ENCODE measurements at places on chromosomes 12 and 14.

DNA sequence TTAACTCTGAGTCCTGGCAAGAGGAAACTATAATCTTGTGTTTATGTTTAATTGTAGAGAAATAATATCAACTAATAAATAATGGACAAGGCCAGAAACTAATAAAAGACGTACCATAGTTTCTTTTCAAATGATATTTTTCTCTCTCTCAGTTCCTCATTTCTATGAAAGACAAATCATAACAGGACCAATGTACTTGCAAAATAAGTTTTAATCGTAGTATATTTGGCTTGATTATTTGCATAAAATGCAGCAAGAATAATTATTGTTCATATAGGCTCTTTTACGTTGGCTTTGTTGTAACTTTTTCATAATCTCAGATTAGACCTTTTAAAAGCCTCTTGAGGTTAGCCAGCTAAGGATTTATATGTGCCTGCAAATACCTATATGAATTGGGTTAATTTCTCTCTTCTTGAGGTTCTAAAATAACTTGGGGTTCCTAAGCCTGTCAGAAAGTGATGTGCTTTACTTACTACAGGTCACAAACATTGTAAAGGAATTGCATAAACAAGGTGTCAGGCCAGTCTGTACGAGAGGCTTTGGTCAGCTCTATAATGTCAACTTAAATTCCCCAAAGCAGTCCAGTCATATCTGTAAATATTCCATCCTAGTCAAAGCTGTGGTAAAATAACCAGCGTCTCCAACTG is 152.8 kb upstream of the PTPRQ start:
- DNase-seq, result no peak

DNA sequence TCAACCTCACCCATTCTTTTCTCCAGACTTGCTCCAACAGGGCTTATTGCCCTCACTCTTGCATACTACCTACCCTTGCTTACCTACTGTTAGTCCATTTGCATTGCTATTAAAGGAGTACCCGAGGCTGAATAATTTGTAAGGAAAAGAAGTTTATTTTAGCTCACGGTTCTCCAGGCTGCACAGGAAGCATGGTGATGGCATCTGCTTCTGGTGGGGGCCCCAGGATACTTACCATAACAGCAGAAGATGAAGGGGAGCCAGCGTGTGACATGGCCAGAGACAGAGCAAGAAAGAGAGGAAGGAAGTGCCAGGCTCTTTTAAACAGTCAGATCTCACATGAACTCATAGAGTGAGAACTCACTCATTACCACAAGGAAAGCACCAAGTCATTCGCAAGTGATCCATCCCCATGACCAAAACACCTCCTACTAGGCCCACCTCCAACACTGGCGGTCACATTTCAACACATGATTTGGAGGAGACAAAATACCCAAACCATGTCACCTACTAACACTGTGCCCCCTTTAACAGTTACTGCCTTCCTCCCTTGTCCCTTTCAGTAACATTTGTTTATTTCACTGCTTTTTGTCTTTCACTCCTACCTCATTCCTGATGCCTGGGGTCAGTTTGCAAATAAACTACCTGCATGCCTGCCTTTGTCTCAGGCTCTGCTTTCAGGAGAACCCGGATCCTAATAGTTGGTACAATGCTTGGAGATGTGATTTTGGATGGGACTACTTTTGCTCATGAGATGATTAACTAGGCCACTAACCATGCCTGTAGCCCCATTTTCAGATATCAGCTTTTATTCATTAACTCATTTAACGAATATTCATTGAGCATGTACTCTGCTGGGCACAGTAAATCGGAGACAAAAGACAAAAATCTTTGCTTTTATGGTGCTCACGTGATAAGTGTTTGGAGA is 41.6 kb upstream of the CSRP2 start:
- no peak for DNase-seq

- DNase-seq, result no peak
Observed at GRCh38 chr12:72081777-72082176, 143.1 kb downstream of the TPH2 start.

- DNase-seq, result no peak
Observed at GRCh38 chr14:32367516-32367915, 38.4 kb downstream of the AKAP6 start.

GRCh38 chr14:75732888-75733287 is 71.8 kb downstream of the TTLL5 start:
- DNase-seq, result no peak

- no peak for DNase-seq
Observed at GRCh38 chr12:15757553-15758255, 31.5 kb downstream of the EPS8 start.

GRCh38 chr14:77613201-77613600 is 3.2 kb downstream of the SPTLC2 start:
- no peak for DNase-seq

DNA sequence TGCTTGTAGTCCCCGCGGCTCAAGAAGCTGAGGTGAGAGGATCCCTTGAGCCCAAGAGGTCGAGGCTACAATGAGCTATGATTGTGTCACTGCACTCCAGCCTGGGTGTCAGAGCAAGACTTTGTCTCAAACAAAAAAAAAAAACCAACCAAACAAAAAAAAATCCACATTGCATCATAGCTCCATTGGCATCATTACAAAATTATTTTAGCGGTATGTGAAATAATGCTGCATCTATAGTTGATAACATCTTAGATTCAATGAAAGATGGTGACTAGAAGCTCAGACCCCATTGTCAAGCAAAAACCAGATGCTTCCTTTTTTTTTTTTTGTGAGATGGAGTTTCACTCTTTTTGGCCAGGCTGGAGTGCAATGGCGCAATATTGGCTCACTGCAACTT is 14.8 kb upstream of the PTHLH start:
- DNase-seq, result no peak

Data from NCI-H2029 (cell line).